ENCODE measurements at places on chromosomes 4 and X.

DNA sequence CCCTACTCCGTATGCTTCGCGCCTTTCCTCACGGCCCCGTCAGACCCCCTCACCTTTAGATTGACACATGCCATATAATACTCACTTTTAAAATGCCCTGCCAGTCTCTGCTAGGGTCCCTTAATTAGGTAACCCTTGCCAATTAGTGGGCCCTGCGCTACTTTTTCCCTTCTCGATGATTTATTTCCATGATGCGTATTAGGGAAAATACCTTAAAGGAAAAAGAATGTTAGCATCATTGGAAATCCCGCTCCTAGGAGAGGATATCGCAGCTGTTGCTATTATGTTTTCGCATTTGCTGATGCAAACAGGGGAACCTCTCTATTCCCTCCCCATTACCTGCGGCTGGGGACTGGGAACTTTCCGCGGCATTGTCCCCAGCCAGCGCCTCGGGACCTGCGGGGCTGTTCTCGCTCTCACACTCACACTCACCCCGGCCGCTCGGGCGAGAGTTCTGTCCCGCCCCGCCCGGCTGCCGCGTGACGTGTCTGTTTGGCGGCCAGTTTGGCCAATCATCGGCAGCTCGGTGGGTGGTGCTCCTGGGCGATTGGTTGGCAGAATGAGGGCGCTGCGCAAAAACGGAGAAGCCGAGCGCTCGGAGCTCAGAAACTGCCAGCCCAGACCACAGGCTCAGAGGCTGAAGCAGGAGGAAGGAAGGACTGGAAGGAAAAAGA, at the start of gene PCDH10:
Gene PCDH10, plus strand, starts transcription at position 605 of the 674 bp plus-strand sequence. CDS start 847 bp downstream, outside the sequence.
- peak; percentile 97 for DNase-seq

GRCh38 chr4:176563591-176563990, 229.1 kb downstream of the VEGFC start:
- peak; percentile 54 for DNase-seq

DNA sequence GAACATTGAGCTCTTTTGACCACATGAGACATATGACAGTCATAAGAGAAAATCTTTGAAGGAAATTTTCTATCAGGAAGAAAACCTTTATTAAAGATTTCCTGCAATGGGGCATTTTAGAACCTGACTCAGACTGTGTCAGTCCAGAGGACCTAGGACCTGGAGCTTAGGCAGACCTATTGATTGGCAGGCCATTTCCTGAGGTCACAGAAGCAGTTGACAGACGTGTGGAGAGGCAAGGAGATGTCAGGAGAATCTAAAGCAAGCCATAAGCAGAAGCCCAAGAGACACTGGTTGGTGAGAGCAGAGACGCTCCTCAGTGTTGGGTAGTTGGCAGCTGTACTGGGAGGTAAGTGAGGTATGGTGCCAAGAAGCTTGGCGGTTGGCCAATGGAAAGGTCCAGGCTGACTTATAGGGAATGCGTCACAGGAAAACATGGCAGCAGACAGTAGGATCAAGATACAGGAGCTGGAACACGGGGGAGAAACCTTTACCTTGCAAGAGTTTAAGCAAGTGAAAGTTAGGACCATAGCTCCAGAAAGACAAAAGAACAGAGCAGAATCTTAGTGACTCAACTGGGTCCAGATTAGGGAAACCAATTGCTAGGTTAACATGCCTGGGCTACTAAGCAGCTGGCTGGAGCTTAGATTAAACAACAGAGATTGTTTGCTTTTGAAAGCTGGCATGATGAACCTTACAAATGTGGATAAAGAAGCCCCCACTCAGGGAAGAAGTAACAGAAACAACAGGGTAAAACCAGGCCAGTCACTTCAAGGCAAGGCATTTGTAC, 18.6 kb downstream of the PALLD start:
- DNase-seq: no peak

DNA sequence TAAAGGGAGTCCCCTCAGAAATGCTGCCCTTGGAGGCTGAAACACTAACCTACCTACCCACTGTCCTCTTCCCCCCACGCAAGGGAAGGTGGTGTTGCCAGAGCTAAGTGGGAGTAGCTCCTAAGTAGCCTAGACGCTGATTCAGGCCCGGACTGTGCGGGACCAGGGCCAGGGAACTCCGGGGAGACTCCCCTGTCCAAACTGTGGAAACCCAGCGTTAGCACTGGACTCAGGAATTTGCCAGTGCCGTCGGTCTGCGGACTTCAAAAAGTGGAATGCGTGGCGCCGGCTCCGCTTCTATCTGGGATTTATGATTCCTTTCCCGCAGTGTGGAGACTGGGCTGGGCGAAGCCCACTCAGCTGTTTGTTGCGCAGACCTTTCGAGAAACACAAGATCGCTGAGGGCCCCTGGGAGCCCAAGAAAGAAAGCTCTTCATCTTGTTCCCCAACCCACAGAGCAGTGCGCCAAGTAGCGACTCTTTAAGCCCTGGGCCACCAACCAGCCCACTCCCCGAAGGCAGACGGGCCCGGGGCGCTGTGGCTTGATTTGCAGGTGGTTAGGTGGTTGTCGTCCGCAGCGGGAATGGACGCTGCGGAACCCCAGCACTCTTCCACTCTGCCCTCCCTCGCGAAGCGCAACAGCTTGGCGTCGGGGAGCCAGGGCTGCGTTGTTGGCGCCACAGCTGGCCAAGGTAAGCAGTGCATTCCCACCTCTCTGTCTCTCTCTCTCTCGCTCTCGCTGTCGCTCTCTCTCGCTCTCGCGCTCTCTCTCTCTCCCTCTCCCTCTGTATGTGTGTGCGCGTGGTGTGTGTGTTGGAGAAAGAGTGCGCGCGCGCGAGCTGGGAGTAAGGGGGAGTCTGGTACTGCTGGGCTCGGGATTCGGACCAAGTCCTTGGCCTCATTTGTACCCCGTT, 2.0 kb downstream of the TMEM255A start:
- peak; percentile 56 for DNase-seq

- DNase-seq: no peak
These were observed 10.6 kb upstream of the DHRSX start for GRCh38 chrX:2511326-2511725.

DNA sequence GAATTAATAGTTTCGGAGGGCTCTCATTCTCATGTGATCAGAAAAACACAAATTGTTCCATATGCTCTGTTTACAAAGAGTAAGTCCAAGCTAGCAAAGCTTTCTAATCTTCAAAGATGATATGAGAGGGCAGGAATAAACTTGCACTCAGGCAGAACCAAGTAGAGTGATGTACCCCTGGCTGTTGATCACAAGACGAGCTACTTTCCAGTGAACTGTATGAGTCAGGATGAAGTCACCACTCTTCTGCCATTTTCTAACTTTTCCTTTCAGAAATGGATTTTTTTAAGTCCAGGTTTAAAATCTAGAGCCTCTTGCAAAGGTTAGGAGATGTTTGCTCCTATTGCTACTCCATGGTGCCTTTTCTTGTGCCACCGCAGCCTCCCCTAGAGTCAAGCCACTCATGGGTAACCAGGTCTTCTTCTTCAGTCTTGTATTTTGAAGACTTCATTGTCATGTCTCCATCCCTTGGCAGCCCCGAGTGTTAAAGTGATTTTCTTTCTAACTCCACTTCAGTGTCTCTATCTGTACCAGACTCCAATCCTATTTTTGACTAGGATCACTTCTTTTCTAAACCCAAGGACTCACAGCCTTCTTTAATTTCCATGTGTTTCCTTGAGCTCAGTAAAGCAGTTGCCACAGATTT, 171.9 kb upstream of the GALNT7 start:
- peak; percentile 71 for DNase-seq

Measured in umbilical cord (tissue), 2 donors.